ENCODE measurements at places on chromosomes 4 and X.

GRCh38 chr4:6769233-6769988 lies 13.1 kb upstream of the KIAA0232 start:
- no peak for DNase-seq

DNA sequence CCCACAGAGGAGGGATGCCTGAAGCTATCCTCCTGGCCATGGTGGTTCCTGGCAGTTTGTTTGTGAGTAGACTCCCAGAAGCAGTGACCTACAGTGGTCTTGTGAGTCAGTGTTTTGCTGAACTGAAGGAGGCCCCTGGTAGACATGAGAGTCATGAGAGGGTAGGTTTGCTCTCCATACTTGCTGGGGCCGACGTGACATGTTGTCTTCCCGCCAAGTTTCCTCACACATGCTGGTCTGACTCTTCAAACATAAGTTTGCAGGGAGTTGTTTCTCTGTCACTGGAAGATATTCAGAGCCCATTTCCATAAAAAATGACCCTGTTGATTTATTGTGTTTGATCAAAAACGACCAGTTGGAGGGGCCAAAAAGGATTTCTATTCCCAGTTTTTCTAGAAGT lies 131.1 kb upstream of the SCML1 start:
- no peak for DNase-seq

DNA sequence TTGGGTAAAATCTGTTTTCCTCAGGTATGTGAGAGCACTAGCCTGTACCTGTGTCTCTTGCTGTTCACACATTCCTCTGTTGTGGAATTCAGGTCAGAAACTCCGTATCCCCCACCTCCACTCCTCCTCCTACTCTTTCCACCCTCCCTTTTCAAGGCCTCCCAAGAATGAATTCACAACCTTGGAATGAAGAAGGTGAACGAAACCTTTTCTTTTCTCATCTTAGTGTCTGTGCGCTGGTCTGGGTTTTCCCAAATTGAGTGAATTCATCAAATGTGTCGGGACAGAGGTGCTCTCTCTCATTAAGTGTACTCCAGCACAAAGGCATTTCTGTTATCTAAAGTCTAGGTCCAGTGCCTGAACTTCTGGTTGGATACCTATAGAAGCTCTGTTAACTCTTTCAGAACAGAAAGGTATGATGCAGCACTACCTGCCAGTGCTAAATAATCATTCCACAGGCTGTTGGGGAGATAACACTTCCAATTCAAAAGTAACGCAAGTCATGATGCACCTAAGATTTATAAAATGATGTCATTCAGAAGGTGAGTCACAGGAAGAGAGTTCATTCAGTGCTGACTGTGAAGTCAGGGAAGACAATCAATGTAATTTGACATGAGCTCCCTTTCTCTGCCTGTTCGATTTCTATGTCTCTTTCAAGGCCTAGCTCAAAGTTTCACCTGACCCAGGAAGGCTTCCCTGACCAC lies 41.9 kb downstream of the COL4A6 start:
- DNase-seq: no peak

GRCh38 chrX:111445485-111445884 lies 33.5 kb upstream of the DCX start:
- peak; percentile 64 for DNase-seq

DNA sequence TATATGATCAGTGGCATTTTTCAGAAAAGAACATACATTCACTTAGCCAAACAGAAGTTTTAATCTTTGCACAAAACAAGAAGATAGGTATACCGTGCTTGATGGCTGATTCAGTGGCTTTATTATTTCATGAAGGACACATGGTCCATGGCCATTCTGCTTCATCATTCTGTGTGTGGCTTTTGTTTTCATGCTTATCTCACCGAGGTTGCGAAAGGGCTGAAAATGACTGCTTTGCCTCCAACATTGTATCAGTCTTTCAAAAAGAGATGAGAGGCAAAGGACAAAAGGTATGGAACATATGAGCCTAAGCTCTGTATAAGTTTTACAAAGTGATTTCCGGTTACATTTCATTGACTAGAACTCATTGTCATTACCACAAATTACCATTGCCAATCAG lies 541.1 kb downstream of the RAB28 start:
- DNase-seq: no peak

DNA sequence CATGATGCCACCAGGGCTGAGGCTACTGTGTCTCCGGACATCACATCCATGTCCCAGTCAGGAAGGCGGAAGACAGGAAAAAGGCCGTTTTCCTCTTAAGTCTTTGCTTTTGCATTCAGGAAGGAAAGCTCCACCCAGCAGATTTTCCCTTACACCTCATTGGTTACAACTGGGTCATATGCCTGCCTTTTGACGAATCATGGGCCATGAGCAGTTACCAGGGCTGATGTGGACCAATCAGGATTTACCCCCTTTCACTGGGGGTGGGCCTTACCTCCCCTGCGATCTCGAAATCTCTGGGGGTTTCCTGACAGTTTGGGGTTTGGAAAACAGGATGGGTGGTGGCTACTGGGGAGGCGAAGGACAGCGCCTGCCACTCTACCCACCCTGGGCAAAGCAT lies 52.5 kb upstream of the GRPEL1 start:
- DNase-seq: no peak

DNA sequence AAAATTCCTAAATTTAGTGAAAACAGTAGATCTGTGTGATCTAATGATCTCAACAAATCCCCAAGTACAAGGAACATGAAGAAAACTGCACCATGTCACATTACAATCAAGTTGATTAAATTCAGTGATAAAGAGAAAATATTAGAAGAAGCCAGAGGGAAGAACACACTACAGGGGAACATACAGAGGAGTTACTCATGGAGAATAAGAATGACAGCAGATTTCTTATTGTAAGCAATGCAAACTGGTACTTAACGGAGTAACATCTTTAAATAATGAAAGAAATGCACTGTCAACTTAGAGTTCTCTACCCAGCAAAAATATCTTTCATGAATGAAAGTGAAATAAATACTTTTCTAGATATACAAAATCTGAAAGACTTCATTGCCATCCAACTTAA lies 21.1 kb downstream of the TLL1 start:
- DNase-seq: no peak

DNA sequence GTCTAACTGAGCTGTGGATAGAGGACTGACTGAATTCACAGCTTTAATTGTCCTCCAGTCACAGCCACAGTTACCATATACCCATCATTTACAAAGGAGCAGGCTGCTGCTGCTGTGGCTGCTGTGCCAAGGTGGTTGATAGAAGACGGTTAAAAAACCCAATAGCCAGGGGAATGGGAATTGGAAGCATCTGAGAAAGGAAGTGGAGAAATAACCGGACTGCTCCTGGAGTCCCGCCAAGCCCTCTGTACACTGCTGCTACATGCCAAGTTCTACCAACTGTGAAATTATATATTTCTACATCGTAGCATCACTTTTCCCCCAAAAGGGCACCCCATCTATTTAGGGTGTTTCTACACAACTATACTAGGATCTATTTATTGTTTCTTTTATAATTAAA lies 279.7 kb upstream of the ARX start:
- DNase-seq: no peak

GRCh38 chr4:167218022-167218608 lies 16.2 kb downstream of the SPOCK3 start:
- DNase-seq: no peak

DNA sequence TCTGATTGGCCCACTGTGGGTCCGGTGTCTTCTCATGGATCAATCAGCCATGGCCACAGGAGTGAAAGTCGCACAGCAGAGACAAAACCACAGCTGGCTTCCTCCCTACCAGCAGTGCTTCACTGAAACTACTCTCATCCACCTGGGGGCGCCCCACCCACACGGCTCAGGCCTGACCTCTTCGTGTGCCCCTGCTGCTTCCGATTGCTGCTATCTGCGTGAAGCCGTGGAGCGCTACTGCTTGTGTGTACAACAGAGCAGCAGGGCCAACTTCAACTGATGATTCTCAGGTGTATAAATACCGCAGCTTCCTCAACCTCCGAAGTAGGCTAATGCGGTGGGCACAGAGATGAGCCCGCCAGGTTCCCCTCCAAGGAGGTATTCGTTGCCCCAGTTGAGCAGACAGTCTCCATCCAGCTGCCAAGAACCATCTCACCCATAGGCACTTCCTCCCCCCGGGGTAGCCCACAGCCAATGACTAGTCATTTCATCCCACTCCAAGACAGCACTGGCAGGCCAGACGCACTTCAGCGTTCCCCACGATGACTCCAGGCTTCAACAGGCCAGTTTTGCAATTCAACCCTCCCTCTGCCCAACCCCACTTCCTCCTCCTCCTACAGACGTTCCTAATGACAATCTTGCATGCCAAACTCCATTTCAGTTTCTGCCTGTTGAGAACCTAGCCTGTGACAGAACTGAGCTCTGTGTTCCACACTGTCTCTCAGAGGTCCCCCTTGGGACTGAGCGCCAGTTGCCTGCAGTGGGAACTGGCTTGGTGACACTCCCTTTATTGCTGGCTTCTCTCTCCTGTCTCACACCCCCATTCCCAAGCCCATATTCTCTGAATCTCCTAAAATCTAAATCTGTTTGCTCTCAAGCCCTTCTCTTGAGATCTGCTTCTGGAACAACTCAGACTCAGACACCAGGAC lies 41.3 kb upstream of the ATP6AP2 start:
- peak; percentile 9 for DNase-seq

DNA sequence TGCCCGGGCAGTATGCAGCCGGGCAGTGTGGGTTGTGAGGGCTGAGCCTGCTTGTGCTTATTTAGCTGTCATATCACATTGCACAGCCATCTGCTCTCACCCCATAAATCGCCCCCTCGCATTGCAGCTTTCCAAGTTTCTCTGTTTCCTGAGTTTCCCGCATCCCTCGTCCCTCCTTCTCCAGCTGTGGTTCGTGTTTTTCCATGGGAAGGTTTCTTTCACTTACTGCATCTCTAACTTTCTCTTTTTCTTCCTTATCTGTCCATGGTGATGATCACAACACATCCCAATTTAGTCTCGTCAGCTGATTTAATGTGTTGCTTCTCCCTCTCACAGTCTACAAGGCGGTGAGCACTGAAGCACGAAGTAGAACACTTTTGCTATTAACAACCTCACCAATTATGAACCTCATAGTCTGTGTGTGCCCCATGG lies 118.1 kb downstream of the ENPP6 start:
- peak; percentile 66 for DNase-seq

All from muscle of arm (tissue), 14 donors.